ENCODE measurements at places on chromosomes 16 and 17.

- peak; percentile 92 for DNase-seq
Observed at GRCh38 chr17:41666708-41667279, 21.9 kb upstream of the EIF1 start.

GRCh38 chr17:34728771-34729310 is 149.5 kb downstream of the TMEM132E start:
- peak; percentile 51 for DNase-seq

- no peak for DNase-seq
Observed at GRCh38 chr17:75730065-75730464, 8.8 kb downstream of the ITGB4 start.

DNA sequence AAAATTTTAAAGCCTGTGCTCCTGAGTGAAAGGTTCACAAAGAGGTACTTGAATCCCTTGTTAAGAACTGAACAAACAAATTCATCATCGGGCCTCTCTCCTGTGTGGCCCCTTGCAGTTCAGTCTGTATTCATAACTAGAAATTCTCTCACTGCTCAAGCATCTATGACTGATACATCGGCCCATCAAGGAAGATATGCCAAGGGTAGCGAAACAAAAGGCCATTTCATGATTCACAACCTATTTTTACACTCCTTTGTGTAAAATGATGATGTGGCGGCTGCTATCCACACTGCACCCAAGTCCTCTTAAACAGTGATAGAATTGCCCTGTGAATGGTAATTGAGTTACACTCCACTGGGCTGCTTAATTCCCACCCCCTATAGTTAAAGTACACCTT is 204.6 kb downstream of the STX8 start:
- no peak for DNase-seq

GRCh38 chr17:40596261-40596919 is 31.1 kb upstream of the CCR7 start:
- no peak for DNase-seq

DNA sequence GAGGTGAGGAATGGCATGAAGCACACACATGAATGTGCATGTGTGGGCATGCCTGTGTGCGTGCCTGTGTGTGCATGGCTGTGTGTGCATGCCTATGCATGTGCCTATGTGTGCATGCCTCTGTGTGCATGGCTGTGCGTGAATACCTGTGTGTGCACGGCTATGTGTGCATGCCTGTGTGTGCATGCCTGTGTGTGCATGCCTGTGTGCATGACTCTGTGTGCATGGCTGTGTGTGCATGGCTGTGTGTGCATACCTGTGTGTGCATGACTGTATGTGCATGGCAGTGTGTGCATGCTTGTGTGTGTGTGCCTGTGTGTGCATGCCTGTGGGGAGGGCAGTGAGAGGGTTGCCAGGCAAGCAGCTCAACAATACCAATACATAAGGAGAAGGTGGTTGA is 276.5 kb upstream of the ERCC4 start:
- DNase-seq = no peak

GRCh38 chr17:68697850-68698361 is 96.7 kb upstream of the FAM20A start:
- DNase-seq = peak; percentile 73
